ENCODE measurements at places on chromosomes 5 and 9.

DNA sequence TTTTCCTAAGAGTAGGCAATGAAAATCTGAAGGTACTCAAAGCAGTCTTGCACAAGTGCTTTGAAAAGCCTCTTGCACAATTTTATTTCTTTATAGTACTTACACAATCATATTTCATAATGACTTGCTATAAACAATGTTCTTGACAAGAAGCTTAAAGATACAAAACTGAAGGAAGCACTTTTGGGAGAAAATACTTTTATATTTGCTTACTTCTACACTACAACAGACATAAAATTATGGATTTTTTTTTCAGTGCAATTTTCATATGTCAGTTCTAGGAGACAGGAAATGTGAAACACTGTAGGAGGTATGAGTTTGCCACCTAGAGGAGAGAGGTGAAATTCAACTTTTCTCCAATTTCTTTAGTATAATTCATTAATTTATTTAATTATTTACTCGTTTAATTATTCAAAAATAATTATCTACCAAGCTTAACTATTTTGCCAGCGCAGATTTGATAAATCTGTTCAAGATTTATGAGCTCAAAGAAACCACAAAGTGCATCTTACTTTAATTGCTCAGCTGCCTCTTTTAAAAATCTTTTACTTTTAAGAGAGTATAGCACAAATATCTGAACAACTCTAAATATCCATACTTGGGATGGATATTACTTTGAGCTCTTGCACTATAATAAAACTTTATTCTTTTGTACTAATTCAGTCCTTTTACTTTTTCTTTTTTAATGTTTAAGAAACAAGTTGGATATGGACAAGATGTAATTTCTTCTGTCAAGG lies 29.0 kb upstream of the CDKN2B start:
- no peaks in the 10 kb centered on the region for H3K36me3 ChIP-seq
- H3K27me3 ChIP-seq: no peaks in the 10 kb centered on the region
- no peak for DNase-seq
- no peak overlapping the region for H3K4me3 ChIP-seq

GRCh38 chr9:11821306-11821975 lies 871.7 kb upstream of the TYRP1 start:
- no peak overlapping the region for H3K27ac ChIP-seq
- H3K4me3 ChIP-seq: no peak overlapping the region
- no peaks in the 10 kb centered on the region for H3K36me3 ChIP-seq
- H3K27me3 ChIP-seq: no peaks in the 10 kb centered on the region

DNA sequence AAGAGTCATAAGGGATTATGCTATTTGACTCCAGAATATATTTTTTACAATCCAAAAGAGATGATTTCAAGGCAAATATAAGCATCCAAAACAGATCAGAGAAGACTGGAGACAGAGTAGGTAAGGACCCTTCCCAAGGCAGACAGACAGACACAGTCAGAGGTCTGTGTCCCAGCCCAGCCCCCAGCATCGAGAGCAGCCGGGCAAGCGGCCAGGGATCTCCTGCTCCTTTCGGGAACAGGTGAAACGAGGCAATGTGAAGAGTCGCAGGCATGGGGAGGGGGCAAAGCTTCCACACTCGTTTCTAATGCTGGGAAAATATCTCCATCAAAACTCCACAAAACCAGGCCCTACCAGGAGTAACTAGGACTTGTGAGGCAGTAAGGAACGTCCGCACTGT lies 5.8 kb downstream of the PAEP start:
- no peak overlapping the region for H3K4me3 ChIP-seq
- H3K36me3 ChIP-seq: no peaks in the 10 kb centered on the region
- H3K27ac ChIP-seq: no peak overlapping the region

DNA sequence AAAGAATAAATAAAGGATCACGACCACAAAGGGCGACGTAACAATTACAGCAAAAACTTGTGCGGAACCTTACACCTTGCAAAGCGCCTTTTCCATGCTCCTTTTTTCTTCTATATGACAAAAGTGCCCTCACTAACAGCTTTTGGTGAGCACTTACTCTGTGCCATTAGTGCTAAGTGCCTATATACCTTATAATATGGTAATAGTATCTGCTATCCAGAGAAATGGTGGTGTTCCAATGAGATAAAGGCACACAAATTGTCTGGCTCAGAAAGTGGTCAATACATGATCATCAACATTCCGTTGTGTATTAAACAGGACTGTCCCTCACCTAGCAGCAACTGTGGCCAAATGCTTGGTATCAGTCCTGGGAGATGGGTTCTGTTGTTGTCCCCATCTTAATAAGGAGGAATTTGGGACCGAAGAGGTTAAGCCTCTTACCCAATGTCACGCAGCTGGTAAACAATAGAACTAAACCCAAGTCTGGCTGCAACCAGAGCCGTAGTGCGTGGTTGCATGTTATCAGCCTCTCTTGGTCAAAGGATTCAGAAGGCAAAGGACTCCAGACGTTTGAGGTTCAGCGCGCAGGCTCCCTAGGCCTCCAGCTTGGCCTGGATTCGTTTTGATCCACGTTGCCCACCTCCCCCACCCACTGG lies 564 bp upstream of the TOR2A start:
- peaks cover 10% of the 10 kb centered on the region for H3K4me1 ChIP-seq
- no peak overlapping the region for H3K4me3 ChIP-seq
- H3K27ac ChIP-seq: peak overlapping the region; percentile 99

- no peak overlapping the region for H3K27ac ChIP-seq
- H3K27me3 ChIP-seq: peaks cover 40% of the 10 kb centered on the region
- H3K4me3 ChIP-seq: no peak overlapping the region
Measured at GRCh38 chr9:135269912-135270830, 182.7 kb downstream of the OLFM1 start.

DNA sequence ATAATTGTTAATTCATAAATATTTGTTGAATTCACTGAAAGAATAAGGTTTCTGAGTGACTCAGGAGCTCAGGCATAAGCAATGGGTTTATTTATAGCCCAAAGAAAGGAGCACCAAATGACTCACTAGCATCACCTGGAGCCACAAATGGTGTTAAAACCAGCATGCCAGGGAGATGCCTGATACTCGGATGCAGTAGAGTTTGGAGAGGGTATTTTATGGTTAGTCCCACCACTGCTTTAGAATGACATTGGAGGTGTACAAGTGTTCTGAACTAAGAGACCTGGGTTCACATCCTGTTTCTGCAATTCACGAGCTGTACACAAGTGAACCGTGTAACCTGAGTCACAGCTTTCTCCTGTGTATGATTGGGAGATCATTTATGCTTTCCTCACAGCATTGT lies 25.2 kb downstream of the CCL28 start:
- DNase-seq: no peak
- H3K36me3 ChIP-seq: no peaks in the 10 kb centered on the region
- no peak overlapping the region for H3K27ac ChIP-seq
- no peaks in the 10 kb centered on the region for H3K4me1 ChIP-seq

- peak within 1 kb of the TSS; percentile 93 for H3K27ac ChIP-seq
- H3K27me3 ChIP-seq: no peaks in the 10 kb centered on the region
- H3K4me1 ChIP-seq: peaks cover 21% of the 10 kb centered on the region
- H3K36me3 ChIP-seq: no peaks in the 10 kb centered on the region
Measured at GRCh38 chr5:6632888-6633468, at the start of the genes NSUN2 and SRD5A1. Gene NSUN2 (minus strand): TSS chr5:6633044. CDS start chr5:6632979, 65 bp downstream. Gene SRD5A1 (plus strand): TSS chr5:6633440. CDS start chr5:6633577, 137 bp downstream.

GRCh38 chr9:38112049-38112448 lies 43.0 kb upstream of the SHB start:
- no peaks in the 10 kb centered on the region for H3K27me3 ChIP-seq
- no peak overlapping the region for H3K4me3 ChIP-seq
- no peaks in the 10 kb centered on the region for H3K4me1 ChIP-seq

- H3K27me3 ChIP-seq: no peaks in the 10 kb centered on the region
- H3K36me3 ChIP-seq: no peaks in the 10 kb centered on the region
- H3K4me3 ChIP-seq: no peak overlapping the region
- H3K4me1 ChIP-seq: peaks cover 3% of the 10 kb centered on the region
- DNase-seq: no peak
Measured at GRCh38 chr5:10649666-10650380, 86.0 kb downstream of the ANKRD33B start.

- H3K27me3 ChIP-seq: no peaks in the 10 kb centered on the region
- no peak overlapping the region for H3K4me3 ChIP-seq
- no peaks in the 10 kb centered on the region for H3K4me1 ChIP-seq
Measured at GRCh38 chr9:84318981-84319380, 21.6 kb downstream of the SLC28A3 start.

DNA sequence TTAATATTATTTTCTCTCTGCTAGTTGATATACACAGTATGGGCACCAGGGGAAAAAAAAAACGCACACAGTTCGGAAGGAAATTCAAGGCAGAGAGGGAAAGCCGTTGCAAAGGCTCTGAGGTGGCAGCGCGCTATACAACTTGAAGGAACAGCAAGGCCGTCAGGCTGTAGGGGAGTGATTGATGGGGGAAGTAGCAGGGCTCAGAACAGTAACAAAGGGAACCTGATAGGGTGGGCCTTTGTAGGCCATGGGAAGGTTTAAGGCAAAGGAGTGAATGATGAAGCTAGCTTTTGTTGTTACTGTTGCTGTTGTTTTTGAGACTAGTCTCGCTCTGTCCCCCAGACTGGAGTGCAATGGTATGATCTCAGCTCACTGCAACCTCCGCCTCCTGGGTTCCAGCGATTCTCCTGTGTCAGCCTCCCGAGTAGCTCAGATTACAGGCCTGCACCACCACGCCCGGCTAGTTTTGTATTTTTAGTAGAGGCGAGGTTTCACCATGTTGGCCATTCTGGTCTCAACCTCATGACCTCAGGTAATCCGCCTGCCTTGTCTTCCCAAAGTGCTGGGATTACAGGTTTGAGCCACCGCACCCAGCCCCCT lies 27.0 kb downstream of the AQP7 start:
- no peak overlapping the region for H3K4me3 ChIP-seq
- H3K36me3 ChIP-seq: peaks cover 6% of the 10 kb centered on the region
- H3K27me3 ChIP-seq: no peaks in the 10 kb centered on the region

DNA sequence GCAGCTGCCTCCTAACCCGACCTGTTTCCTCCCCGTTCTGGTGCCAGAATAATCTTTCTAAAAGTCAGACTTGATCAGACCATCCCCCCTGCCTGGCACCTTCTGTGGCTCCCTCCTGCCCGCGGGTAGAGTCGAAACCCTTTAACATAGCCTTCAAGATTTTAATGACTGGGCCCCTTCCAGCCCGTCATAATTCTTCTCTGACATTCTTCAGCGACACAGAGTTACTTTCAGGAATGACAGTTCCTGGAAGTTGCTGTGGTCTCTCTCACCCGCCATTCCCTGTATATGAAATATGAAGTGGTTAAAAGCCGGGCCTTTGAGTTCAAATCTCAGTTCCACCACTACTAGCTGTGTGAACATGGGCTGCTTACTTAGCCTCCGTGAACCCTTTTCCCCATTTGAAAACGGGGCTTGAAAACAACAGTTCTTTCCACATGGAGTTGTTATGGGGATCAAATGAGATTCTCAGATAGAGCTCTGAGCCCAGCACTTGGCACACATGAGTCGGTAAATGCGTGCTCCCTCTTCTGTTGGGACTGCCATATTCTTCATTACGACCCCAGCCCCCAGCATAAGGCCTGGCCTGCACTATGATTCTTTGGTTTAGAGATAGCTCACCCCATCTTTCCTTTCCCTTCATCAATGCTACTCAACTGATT lies 737 bp downstream of the NANS start:
- no peaks in the 10 kb centered on the region for H3K36me3 ChIP-seq
- H3K4me3 ChIP-seq: peak overlapping the region; percentile 98
- peaks cover 17% of the 10 kb centered on the region for H3K4me1 ChIP-seq
- no peaks in the 10 kb centered on the region for H3K27me3 ChIP-seq

DNA sequence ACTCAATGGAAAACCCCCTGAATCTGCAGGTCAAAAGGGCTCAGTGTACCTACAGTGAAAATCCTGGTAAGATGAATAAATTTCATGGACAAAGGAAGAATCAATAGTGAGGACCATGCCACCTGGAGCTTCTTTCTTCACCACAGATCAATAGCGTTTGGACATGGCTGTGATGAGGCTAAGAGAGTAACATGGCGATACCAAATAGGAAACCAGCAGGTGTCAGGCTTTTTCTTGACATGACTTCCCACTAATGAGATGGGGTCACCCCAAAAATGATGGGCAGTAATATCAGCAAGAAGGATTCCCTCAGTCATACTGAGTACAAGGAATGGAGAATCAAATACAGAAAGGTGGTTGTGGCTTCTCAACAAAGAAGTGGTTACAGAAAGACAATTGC lies 208.5 kb upstream of the PLPPR1 start:
- H3K27ac ChIP-seq: no peak overlapping the region
- H3K36me3 ChIP-seq: no peaks in the 10 kb centered on the region
- H3K4me1 ChIP-seq: no peaks in the 10 kb centered on the region
- no peak for DNase-seq
- H3K27me3 ChIP-seq: no peaks in the 10 kb centered on the region
- no peak overlapping the region for H3K4me3 ChIP-seq

- H3K4me1 ChIP-seq: no peaks in the 10 kb centered on the region
- H3K4me3 ChIP-seq: no peak overlapping the region
Measured at GRCh38 chr5:112245656-112246055, 173.4 kb downstream of the EPB41L4A start.

GRCh38 chr5:56269216-56269927 lies 36.2 kb upstream of the ANKRD55 start:
- H3K27ac ChIP-seq: no peak overlapping the region
- H3K4me1 ChIP-seq: no peaks in the 10 kb centered on the region
- no peak for DNase-seq
- H3K27me3 ChIP-seq: no peaks in the 10 kb centered on the region

DNA sequence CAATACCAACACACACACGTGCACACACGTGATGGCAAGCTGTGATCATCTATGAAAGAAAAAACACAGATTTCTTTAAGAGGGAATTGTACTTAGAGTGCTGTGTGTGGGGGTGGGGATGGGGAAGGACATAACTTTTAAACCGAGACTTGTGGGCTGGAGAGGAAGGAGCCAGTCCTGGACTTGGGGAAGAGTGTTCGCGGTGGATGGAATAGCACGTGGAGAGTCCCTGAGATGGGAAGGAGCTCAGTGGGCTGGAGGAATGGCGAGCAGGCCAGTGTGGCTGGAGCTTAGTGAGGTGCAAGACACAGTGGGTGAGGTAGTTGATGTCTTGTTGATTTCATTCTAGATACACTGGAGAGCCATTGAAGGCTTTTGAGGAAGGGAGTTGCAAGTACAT lies 78.5 kb downstream of the RGS3 start:
- no peaks in the 10 kb centered on the region for H3K27me3 ChIP-seq
- H3K4me1 ChIP-seq: no peaks in the 10 kb centered on the region
- H3K36me3 ChIP-seq: no peaks in the 10 kb centered on the region
- no peak overlapping the region for H3K4me3 ChIP-seq

GRCh38 chr9:9817176-9817575 lies 795.6 kb downstream of the PTPRD start:
- DNase-seq: no peak
- H3K27ac ChIP-seq: no peak overlapping the region
- H3K4me3 ChIP-seq: no peak overlapping the region
- no peaks in the 10 kb centered on the region for H3K36me3 ChIP-seq
- no peaks in the 10 kb centered on the region for H3K4me1 ChIP-seq

DNA sequence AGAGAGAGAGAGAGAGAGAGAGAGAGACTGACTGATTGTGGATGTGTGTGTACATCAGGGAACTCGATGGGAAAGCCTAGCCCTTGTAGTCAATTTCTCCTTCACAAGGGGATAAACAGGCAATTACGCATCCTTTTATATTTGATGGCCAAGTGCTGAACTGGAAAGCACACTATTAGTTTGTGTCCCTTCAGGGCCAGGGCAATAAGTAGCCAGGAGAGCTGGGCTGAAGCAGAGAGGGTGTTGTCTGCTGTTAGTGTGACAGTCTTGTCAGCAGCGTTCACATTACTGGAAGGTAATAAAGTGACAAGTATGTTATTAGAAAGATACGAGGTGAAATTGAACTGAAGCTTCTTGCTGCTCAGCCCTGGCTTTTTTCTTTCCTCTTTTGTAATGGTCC lies 457.7 kb downstream of the BNC2 start:
- no peak overlapping the region for H3K4me3 ChIP-seq
- peaks cover 21% of the 10 kb centered on the region for H3K4me1 ChIP-seq
- H3K36me3 ChIP-seq: no peaks in the 10 kb centered on the region
- H3K27me3 ChIP-seq: no peaks in the 10 kb centered on the region
- DNase-seq: no peak
